ENCODE measurements at places on chromosomes 2 and 18. TPM values are rescaled to one million over a fixed set of nuclear protein-coding genes. Genes with fewer than 3 reads are reported as not detected.

CAVIN2 gene
- 106 TPM for total RNA-seq

FOXI3 gene
- not detected for total RNA-seq

SIX3 gene
- total RNA-seq = not detected

HOXD12 gene
- total RNA-seq = not detected

ITGA6 gene
- 53.3 TPM for total RNA-seq

FAM228A gene
- total RNA-seq = 0.77 TPM

- no peak for DNase-seq
Measured at GRCh38 chr2:79982445-79982844, 322.1 kb downstream of the LRRTM1 start.

DNA sequence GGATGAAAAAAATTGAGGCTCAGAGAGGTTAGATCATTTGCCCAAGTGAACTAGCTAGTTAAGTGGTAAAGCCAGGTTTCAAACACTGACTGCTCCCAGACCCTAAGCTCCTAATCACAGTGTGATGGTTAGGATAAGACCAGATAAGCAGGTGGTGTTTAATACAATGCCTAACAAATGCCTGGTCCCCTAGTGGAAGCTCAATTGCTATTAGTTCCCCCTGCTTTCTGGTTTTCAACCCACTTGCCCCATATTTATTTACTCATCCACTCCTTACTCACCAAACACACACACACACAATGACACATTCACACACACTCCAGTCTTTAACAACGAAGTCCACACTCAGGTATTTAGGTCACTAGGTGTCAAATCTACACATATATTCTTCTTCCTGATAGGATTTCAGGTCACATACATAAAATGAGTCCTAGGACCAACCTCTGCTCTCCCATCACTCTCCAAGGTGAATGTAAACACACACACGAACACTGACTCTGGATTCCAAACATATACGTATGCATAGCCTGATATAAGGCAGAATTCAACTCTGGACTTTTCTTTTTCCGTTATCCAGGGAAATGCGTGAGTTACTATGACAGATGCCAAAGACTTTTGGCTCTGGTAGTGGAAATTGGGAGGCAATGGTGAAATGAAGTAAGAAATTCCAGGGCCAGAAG is 73.6 kb upstream of the TSPYL6 start:
- DNase-seq = no peak

GRCh38 chr2:4732560-4732959 is 959.6 kb upstream of the SOX11 start:
- DNase-seq = no peak

GRCh38 chr2:158984604-158985135 is 16.2 kb downstream of the TANC1 start:
- DNase-seq = peak; percentile 46

DNA sequence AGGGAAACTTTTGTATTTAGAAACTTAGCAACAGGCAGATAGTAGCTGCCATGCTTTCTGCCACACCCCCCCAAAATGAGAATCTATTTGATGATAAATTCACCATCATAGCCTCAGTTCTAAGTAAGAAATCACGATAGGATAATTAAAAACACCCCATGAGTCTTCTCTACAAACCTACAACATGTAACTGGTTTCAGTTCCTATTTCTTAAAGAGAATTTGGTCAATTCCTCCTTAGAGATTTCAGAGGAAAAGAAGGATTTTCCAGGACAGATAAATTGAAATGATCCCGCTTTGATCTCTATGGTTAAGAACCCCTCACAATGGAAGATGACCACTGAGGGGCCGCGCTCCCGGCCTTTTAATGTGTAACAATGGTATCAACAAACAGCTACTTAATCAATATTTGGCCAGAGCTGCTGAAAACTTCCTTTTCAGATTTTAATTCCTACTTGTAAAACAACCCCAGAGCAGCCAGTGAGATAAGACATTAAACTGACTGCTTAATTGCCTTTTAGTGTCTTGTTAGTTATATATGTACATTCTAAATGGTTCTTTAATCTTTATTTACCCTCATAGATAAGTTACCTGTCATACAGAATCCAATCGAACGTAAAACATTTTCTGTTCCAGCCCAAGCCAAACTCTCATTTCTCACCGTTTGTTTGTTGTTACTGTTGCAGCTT is 10.1 kb downstream of the PAX3 start:
- DNase-seq = no peak

DNA sequence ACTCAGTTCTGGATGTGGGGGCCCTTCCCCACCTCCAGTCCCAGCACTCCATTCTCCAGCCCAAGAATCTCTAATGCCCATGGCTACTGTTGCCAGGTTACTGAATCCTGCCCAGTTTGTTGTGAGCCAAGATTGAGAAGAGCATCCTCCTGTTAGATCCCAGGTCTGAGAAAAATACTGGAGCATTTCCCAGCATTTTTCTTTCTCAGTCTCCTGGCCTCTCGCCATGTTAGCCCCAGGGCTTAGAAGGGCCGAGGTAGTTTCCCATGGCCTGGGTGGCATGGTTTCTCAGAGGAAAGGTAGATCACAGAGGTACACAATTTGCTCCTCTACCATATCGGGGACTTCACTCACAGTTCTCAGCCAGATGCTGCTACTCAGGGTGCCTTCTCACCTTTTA is 135.7 kb downstream of the OTX1 start:
- DNase-seq = no peak

DNA sequence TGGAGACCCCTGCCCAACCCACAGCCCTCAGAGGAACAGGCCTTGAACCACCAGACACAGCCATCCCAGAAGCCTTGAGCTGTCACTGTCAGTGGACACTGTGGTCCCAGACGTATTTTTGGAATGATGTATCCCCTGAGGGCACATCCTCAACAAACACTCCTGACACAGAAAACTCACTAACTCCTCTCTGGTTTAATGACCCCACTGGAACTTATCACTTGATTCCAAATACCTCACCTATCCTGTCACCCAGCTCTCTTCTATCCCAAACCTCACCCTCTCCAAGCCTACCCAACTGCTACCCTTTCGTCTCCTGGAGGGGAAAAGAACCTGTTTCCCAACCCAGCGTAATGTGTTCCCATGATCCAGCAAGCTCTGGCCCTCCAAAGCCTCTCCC is 111.6 kb downstream of the MREG start:
- DNase-seq = no peak

GRCh38 chr18:68288408-68288807 is 426.5 kb downstream of the TMX3 start:
- no peak for DNase-seq

GRCh38 chr2:15363734-15364133 is 197.4 kb downstream of the NBAS start:
- no peak for DNase-seq

GRCh38 chr2:50196775-50197480 is 835.0 kb downstream of the NRXN1 start:
- no peak for DNase-seq
